ENCODE measurements at places on chromosomes 13 and 19.

- peak; percentile 95 for DNase-seq
These were observed 24.2 kb downstream of the KEAP1 start for GRCh38 chr19:10478903-10479384.

GRCh38 chr19:17406887-17407196 lies 1.4 kb upstream of the BST2 start:
- DNase-seq: no peak

GRCh38 chr19:336067-336614 lies 8.5 kb downstream of the MIER2 start:
- no peak for DNase-seq

DNA sequence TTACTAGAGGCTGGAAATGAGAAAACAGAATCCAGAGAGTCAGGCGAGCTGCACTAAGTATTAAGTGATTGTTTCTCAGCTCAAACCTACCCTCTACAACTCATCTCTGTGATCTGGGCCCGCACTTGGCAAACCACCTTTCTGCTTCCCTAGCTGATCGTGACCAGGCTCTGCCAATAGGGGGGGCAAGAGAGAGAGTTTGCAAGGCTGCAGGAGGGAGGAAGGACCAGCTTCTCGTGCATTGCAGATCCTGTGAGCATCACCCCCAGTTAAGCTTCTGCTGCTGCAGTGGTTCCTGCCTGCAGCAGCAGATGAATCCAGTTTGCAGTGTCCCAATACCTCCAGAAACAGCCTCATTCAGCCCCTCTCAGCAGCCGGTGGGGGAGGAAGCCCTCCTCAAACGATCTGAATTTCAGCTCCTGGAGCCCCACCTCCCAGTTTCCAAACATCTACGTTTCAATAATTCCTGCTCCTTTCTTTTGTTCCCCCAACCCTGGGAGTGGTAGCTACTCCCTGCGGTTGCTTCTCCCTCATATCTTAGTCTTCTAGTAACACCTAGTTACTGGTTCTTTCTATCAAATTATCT lies 20.0 kb downstream of the XRCC1 start:
- DNase-seq: peak; percentile 83

DNA sequence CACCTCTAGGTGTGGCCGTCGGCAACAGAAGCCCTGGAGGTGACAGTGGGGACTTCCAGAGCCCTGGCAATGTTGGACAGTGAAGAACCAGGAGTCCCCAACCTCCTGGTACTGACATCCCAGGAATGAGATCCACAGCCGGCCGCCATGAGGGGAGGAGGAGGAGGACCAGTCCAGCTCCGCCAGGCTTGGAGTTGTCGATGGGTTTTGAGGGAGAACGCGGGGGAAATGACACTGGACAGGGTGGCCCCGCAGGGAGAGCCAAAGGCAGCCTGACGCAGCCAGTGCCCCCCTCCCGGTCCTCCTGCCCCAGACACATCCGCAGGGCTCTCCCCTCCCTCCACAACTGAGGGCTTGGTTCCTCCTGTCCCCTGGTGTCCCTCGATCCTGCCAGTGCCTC lies 57.9 kb downstream of the SPACA7 start:
- no peak for DNase-seq

Data from putamen (tissue), 1 donor.